Renal cortex interstitium (tissue), 15 donors: ENCODE measurements at places on chromosomes 11 and 22.
A peak's percentile ranks its signal among the peaks of the same experiment; 100 is the strongest.

- DNase-seq: no peak
Observed at GRCh38 chr22:47382164-47382890, 619.9 kb downstream of the TBC1D22A start.

DNA sequence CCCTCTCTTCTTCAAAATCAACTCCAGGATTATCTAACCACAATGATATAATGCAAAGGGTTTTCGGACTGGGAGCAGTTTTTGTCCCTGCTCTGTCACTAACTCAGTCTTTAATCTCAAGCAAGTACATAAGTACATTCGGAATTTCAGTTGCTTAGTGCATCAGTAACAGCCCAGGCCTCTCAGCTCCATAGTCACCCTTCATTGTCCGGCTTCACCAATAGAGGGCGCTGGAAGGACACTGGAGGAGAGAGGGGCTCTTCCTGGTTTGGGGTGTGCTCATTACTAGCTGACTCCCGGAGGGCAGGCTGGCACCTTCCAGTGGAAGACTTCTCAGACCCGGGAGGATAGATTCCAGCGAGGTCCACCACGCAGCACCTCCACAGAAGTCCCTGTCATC is 90.4 kb upstream of the PDGFD start:
- DNase-seq: no peak

GRCh38 chr11:46100670-46101069 is 20.6 kb downstream of the PHF21A start:
- no peak for DNase-seq

GRCh38 chr11:91860661-91861060 is 364.0 kb upstream of the FAT3 start:
- peak; percentile 14 for DNase-seq

- DNase-seq: no peak
Observed at GRCh38 chr11:107908211-107908610, 20.0 kb upstream of the RAB39A start.

GRCh38 chr22:16608931-16609330 is 16.3 kb upstream of the CCT8L2 start:
- DNase-seq: no peak

- DNase-seq: no peak
Observed at GRCh38 chr11:94845622-94846021, 77.5 kb downstream of the AMOTL1 start.

- peak; percentile 49 for DNase-seq
Observed at GRCh38 chr11:20609727-20610707, 10.6 kb downstream of the SLC6A5 start.

GRCh38 chr11:122069707-122070360 is 46.2 kb downstream of the BLID start:
- DNase-seq: no peak

DNA sequence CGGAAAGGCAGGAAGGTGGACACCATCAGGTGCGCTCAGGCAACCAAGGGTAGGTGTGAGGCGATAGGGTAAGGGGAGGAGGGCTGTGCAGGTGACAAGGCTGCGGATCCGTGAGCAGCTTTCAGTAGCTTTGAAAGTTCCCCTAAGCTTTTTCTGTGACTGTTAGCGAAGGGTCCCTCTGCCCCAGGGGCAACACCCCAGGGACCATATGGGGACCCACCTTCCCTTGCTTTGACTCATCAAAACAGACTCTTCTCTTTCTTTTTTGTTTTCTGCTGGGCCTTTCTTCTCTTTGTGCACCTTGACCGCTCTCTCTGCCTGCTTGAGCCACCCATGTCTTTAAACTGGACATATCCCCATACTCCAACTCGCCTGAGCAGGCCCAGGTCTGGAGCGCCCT is 136.9 kb downstream of the FEZ1 start:
- DNase-seq: no peak

DNA sequence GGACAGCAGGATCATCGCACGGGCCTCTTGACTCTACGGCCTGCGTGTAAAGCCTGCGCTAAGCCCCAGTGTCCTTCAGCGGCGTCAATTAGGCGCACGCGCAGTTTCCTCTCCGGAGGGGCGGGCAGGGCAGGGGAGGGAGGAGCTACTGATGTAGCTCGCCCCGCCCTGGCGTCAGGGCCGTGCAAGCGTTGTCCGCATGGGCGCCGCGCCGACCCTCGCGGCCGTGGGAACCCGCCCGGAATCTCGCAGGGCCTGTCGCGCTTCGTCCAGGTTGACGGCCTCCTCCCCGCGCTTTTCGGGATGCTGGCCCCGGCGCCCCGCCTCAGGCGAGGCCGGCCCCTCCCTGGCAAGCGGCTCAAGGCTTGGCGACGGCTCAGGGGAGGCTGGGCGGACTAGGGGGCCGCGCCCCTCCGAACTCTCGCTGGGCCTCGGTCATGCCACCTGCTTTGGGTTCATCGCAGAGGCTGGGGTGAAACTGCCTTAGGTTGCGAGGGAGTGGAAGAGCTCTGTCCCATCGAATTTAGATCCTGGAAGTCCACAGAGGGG is 61.1 kb downstream of the ST3GAL4 start:
- peak; percentile 84 for DNase-seq

DNA sequence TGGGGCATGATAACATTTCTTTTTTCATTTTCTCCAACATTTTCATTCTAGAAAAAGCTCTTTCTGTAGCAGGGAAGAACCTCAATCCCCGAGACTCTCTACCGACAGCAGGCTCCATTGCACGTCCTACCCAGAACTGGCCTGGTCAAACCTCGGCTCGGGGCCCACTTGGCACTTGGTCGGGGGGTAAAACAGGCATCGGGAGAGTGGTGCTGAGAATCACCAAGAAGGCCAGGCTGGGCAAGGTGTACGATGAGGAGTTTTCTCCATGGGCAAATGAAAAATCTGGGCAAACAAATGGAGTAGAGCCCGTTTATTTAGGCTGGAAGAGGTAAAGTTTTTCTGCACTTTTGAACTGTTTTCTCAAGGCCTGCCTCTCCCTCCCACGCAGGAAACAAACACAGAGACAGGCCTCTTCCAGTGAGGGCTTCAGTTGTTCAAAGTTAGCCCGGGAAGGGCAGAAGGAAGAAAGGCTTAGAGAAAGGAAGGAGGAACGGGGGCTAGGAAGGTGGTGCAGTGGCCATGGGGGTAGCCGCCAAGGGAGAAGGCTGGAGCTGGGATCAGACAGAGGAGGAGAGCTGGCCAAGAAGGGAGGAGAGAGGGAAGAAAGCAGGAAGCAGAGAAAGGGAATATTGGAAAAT is 87.6 kb downstream of the ETS1 start:
- DNase-seq: no peak

DNA sequence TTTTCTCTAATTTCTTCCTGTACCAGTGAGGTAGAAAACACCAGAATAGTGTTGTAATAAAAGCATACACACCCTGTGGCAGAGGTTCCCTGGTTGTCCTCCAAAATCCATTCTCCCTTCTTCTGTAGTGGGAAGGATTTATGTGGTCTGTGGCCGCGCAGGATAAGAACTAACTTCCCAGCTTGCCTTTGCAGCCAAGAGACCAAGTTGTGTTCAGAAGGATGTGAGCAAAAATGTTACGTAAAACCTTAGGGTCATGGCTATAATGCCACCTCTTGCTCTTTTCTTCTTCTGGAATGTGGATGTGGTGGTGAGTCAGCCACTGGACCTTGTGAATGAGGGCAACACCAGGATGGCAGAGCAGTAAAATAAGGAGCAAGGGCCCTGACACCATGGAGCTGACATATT is 28.4 kb downstream of the CCDC90B start:
- no peak for DNase-seq

GRCh38 chr11:110089617-110090282 is 3.4 kb upstream of the ZC3H12C start:
- no peak for DNase-seq

- no peak for DNase-seq
Observed at GRCh38 chr11:34792814-34793258, 123.3 kb downstream of the APIP start.

- DNase-seq: no peak
Observed at GRCh38 chr22:38868886-38869381, 3.1 kb downstream of the CBX6 start.

DNA sequence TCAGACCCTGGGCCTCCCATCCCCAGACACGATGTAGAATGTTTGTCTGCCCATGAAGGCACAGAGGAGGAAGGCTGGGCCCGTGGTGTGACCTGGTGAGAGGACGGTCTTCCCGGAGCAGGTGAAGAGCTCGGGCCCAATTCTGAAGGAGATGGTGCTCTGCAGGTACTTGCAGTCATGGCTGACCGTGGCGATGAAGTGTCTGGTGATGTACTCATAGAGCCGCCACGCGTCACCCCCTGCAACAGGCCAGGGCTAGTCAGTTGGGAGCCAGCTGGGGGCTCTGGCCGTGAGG is 10.0 kb upstream of the PPM1F start:
- DNase-seq: no peak

DNA sequence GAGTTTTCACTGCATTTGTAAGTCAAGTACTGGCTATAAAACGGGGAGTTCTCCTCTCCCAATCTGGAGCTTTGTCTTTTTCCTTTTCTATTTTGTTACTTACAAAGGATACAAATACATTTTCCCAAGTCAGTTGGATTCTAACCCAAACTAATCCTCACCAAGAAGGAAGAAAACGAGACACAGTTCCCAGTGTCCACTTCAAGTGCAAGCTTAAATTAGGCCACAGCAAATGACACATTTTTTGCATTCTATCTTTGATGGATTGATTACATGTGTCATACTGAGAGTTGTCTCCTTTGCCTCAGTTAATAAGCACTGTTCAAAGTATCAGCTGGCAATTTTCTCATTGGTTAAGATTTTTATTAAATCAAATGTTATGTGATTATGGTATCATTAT is 296.7 kb upstream of the ANO5 start:
- no peak for DNase-seq

- DNase-seq: no peak
Observed at GRCh38 chr11:20122131-20122530, 38.1 kb downstream of the DBX1 start.

DNA sequence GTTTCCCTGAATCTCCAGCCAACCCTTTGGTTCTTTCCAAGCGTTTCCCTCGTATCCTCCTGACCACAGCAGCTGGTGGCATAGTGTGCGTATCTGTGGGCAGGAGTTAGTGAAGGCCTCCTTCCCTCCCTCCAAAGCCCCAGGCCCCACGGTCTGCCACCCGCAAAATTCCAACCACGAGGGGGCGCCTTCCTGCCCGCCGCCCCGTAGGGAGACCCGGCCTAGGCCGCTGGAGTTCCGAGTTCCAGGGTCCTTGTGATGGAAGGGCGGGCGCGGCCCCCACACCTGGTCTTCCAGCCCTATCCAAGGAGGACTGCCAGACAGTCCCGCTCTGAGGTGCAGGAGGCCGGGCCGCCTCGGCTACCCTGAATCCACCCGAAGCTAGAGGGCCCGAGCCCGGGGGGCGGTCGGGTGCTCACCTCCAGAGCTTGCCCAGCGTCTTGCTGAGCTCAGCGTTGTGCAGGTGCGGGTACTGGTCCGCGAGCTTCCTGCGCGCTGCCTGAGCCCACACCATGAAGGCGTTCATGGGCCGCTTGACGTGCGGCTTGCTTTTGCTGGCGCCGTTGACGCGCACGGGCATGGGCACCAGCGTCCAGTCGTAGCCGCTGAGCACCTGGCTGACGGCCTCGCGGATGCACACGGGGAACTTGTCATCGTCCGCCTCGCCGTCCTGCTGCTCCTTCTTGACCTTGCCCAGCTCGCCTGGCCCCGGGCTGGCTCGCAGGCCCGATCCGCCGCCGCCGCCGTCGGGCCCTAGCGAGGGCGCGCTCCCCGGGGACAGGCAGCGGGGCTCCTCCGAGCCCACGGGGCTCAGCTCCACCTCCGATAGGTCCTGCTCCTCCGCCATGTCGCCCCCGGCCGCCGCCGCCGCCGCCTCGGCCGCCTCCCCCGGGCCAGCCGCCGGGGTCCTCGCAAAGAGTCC is 1.2 kb downstream of the SOX10 start:
- no peak for DNase-seq

DNA sequence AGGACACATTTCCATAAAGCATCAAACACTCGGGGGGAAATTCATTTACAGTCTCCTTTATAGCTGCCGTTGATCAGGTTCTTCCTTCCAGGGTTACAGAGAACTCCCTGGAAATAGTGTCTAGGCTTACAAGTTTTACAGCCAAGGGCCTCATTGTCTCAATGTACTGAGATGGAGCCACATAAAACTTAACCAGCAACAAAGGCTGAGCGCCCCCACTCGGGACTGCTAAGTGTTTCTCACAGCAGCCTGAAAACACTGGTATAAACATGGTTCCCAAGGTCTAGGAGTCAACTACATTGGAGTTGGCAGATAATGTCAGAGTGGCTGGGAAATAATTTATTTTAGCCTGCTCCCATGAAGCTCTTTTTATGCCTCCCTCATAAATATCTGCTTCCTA is 686.2 kb downstream of the OPCML start:
- no peak for DNase-seq

- DNase-seq: no peak
Observed at GRCh38 chr22:30227438-30228228, 18.9 kb downstream of the LIF start.

GRCh38 chr11:29527391-29527936 is 489.4 kb downstream of the KCNA4 start:
- DNase-seq: no peak

DNA sequence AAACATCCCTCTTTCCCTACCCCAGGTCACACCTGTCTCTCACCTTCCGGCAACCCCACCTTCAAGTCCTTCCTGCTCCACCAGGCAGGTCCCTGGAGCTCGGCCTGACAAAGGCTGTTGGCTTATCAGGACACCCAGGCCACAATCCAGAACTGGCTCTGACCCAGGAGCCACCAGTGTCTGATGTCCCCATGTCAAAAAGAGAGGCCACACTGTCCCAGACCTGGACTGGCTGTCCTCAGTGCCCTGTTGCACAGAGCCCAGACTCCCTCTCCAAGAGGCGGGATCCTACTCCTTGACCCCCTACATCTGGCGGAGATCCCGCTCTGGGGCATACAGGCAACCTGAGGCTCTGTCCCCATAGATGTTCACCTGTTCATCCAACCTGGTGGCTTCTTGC is 116.0 kb downstream of the MN1 start:
- no peak for DNase-seq

DNA sequence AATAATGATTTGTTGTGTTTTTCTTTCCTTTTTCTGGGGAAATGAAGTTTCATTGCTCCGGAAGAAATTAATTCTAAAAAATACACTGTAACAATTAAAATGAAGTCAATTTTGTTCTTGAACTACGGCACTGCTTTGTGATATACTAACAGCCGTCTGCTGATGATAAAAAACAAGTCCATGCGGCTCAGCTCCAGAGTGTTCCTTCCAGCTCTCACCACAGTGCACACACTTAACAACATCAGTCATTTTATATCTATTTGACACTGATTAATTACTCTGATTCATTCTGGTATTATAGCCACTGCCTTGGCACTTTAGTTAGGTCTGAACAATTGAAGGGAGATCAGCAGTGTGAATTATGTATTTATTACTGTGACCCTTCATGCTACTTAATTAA is 97.4 kb upstream of the SLC6A5 start:
- DNase-seq: no peak

GRCh38 chr11:119635041-119635740 is 93.8 kb downstream of the NECTIN1 start:
- no peak for DNase-seq

- DNase-seq: no peak
Observed at GRCh38 chr11:95507794-95508193, 276.8 kb upstream of the SESN3 start.

- DNase-seq: no peak
Observed at GRCh38 chr11:74909385-74909784, 39.5 kb downstream of the XRRA1 start.
